A549 (cell line): ENCODE measurements at places on chromosomes 4 and X. TPM values are rescaled to one million over a fixed set of nuclear protein-coding genes. Genes with fewer than 3 reads are reported as not detected.

The XK gene
- 0.32 to 0.47 TPM (median 0.34 TPM) in 3 replicates for polyA plus RNA-seq

- no peak for DNase-seq
Measured at GRCh38 chr4:168408620-168409019, 71.7 kb downstream of the DDX60L start.

DNA sequence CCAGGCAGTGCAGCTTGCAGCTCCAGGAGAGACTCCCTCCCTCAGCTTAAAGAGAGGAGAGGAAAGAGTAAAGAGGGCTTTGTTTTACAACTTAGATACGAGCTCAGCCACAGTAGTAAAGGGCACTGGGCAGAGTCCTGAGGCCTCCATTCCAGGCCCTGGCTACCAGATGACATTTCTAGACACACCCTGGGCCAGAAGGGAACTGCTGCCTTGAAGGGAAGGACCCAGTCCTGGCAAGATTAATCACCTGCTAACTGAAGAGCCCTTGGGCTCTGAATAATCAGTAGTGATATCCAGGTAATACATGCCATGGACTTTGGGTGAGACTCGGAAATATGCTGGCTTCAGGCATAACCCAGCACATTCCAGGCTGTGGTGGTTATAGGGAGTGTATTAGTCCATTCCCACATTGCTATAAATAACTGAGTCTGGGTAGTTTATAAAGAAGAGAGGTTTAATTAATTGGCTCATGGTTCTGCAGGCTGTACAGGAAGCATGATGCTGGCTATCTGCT is 15.3 kb upstream of the SLC16A2 start:
- DNase-seq: no peak

DNA sequence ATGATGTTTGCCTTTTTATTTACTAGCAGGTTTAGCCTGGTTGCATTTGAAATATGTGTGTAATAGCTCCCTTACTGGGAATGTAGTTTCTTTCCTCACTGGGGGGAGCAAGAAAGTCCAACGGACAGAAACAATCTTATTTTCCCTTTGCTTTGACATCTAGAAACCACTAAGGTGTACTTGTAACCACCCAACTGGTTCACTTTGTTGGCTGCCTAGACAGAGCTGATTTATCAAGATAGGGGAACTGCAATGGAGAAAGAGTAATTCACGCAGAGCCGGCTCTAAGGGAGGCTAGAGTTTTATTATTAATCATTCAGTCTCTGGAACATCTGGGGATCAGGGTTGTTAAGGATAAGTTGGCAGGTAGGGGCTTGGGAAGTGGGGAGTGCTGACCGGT is 30.3 kb downstream of the XG start:
- DNase-seq: no peak

DNA sequence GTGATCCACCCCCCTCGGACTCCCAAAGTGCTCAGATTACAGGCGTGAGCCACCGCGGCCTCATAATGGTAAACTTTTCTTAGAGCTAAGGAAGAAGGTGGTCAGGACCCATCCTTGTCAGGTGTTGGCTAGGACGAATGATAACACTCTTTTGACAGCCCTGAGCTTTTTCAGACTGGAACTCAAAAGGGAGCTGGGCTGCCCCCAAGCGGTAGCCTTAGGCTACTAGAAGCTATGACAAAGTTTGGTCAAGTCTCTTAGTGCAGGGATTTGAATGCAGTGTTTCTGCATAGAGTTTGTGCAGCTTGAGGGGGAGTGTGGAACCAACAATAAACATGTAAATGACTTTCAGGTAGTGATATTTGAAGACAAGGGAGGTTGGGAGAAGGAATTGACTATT is 11.8 kb upstream of the HSD17B10 start:
- peak; percentile 28 for DNase-seq

The F8A2 gene
- not detected in 3 replicates for polyA plus RNA-seq

DNA sequence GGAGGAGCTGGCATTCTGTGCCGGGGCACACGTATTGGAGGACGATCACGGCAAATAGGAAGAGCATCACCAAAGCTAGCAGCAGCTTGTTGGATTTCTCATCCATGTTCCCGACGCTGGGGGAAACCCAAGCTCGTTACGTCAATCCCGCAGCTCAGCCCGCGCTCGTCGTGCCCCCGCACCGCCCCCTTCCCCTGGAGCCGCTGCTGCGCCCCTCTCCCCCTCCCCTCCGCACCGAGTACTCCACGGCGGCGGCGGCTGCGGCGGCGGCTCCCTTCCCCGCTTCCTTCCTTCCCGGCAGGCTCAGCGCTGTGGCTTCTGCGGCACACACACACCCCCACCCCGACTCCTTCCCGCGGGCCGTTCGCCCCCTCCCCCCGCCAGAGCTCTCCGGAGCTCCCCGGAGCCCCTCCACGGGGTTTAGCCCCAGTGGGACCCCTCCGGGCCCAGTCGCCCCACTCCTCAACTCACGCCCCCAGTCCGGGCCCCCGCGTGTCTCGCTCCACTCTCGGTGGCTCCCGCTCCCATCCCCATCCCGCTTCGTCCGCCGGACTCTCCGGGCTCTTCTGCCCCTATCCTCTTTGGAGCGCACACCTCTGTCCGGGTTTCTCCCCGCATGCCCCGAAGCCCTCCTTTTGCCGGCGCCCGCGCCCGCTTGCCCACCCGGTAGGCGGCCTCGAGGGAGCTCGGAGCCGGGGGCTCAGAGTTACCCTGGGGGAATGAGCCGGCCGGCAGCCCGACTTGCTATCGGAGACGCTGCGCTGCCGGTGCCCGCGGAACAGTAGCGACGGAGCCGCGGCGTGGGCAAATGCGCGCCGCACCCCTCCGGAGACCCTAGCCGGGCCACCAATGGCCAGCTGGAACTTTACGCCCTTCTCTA is 978 bp downstream of the HS6ST2 start:
- peak; percentile 6 for DNase-seq

The SPATA18 gene
- polyA plus RNA-seq: 4.3 to 5.3 TPM (median 4.4 TPM) in 3 replicates

DNA sequence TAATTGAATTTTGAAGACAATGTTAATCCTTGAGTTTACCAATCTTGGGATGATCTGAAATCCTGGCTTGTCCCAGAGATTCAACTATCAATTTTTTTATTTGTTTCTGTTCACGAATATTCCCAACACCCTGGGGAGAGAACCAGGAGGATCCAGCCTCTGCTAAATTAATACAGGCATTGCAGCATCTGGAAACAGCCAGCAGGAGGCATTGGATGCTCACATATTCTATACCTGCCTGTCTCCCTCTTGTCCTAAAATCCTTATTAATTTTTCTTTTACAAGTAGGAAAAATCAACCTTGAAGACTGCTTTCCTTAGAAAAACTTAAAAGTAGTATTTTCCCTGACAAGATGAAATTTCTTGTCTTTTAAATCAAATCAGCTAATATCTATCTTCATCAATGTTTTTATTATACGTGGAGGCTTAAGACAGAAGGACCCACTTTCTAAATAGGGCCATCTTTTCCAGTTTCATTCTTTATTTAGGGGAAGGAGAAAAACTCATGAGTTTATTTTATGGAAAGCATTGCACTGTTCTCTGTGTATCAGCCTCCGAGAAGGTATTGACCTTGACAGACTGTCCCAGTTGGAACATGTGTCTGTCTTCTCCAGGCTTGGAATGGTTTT is 102.4 kb downstream of the CLNK start:
- peak; percentile 8 for DNase-seq

DNA sequence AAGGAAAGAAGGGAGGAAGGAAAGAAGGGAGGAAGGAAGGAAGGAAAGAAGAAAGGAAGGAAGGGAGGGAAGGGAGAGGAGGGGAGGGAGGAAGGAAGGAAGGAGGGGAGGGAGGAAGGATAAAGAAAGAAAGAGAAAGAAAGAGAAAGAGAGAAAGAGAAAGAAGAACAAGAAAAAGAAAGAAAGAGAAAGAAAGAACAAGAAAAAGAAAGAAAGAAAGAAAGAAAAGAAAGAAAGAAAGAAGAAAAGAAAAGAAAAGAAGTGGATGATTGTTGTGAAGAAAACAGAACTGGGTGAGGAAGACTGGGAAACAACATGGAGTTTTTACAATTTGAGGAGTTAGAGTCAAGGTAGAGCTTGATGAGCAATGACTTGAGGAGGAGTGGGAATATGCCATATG is 78.0 kb downstream of the EIF4E start:
- no peak for DNase-seq

DNA sequence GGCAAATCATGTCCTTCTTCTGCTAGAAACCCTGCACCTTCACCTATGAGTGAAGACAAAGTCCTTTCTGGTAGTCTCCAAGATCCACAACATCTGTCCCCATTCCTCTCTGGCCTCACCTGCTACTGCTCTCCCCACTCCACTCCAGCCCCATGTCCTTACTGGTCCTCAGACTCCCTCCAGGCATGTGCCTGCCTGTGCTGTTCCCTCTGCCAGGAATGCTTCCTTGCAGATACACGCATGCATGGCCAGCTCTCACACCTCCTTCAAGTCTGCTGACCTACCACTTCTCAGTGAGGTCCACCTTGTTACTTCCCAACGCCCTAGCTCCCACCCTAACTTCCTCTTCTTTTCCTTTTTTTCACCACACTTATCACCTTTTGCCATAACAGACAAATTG is 18.1 kb downstream of the HMGB2 start:
- DNase-seq: no peak

- DNase-seq: no peak
Measured at GRCh38 chr4:15792974-15793373, 14.8 kb downstream of the CD38 start.

DNA sequence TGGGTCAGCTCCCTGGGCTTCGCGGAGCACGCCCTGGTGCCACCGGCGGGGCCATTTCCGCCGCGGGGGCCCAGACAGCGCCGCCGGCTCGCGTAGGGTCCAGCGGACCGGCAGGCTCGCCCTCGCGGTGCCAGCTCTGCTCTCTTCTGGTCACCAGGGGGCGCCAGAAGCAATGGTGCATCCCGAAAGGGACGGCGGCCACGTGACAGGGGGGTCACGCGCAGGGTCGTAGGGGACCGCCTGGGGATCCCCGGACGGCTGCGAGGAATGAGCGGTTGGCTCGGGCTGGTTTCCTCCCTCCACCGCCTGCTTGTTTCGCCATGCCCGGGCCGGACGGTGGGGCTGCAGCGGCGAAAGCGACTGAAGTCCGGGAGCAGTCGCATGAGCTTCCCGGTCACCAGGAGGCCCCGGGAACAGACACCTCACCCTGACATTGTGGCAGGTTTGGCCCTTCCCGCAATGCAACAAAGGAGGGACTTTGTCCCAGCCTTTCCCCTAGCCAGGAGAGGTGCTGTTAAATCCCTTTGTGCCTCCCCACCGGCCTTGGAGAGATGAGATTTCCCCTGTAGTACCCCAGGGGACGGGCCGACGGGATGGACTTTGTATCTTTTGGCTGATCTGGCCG is 15.8 kb downstream of the ZCCHC12 start:
- peak; percentile 74 for DNase-seq

The SLIT2 gene
- not detected in 3 replicates for polyA plus RNA-seq

GRCh38 chr4:3440011-3440410 is 1.8 kb upstream of the HGFAC start:
- DNase-seq: no peak

- DNase-seq: no peak
Measured at GRCh38 chr4:81652069-81652478, 180.4 kb upstream of the RASGEF1B start.

The SSX1 gene
- not detected in 3 replicates for polyA plus RNA-seq

The RWDD4 gene
- polyA plus RNA-seq: 18.7 to 20.1 TPM (median 20.1 TPM) in 3 replicates

The FBXL5 gene
- polyA plus RNA-seq: 44.2 to 46.7 TPM (median 44.2 TPM) in 3 replicates

DNA sequence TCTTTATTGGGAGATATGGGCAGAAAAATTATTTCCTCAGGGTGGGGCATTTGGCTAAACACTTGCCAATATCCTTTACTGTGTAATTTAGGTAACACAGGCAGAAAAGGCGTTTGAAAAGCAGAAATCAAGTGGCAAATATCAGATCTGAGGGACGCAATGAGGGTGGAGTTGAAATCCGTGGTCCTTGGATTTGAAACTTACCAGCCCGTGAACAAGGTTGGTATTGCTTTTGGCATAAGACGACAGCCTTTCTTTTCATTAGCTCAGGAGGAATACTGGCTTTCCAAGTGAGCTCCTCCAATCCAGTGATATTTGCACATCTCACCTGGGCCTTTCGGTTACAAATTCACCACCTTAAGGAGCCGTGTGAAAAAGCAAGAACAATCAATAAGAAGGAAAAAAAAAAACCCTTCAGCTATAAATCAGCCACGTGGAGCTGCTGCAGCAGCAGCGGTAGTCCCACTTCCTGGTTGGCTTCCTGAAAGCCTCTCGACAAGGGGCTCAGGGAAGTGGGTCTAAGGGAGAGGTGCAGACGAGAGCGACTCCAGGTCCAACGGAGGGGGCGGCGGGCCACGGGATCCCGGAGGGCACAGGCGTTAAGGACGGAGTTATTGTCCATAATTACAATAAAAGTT is 734 bp upstream of the GALNT7 start:
- DNase-seq: peak; percentile 67

The VSIG4 gene
- not detected in 3 replicates for polyA plus RNA-seq

The FGF13 gene
- polyA plus RNA-seq: not detected in 3 replicates

DNA sequence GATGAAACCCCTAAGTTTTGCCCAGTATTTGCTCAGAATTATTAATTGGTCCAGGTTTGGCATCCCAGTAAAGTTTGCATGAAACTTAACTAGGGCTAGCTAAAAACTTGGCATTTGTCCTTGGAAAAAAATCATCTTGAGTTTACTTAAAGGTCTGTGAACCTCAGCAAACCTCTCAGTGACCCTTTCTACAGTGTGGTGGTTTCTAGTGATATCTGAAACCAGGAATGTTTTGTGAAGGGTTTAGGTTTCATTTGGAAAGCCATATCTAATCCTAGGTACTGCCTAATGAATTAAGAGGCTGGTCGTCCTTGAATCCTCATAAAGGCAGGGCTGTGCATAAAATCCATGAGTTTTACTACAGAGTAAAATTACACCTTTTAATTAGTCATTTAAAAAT is 218.5 kb upstream of the ANKRD50 start:
- no peak for DNase-seq

- no peak for DNase-seq
Measured at GRCh38 chrX:16804923-16805464, 18.7 kb downstream of the TXLNG start.

The PAGE2B gene
- not detected in 3 replicates for polyA plus RNA-seq

DNA sequence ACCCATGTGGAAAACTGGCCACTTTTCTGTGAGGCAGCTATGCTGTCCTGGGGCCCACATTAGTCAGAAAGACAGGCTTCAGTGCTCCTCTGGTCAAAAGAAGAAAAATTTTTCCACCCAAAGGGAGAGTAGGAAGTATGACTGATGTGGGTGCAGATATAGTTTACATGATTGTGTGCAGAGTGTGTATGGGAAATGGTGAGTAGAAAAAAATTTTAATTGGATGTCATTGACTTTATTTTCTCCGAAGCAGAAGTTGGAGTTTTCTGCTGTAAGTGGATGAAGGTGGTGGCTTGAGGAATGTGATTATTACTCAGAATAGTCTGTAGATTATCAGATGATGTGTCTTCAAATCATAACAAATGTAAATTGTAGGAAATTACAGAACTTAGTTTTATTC is 241.5 kb upstream of the IGFBP7 start:
- no peak for DNase-seq

The NEIL3 gene
- polyA plus RNA-seq: 22.1 to 25.8 TPM (median 23.4 TPM) in 3 replicates

DNA sequence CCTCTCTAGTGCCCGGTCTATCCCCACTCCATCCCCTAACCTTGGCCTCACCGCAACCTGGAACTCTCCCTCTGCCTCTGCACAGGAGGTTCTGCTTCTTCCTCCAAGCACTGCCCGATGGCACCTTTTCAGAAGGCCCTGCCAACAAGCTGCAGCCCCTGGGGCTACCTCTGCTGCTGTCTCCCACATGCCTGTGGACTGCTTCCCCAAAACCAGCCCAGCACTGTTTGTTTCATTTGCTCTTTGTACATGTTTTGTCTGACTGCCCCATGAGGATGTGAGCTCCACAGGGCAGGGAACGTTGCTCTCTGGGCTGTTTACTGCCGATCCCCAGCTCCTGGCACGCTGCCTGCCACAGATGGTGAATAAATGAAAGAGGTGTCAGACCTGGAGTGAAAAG is 85.4 kb downstream of the INTS6L start:
- DNase-seq: no peak

GRCh38 chr4:48813964-48814363 is 16.9 kb upstream of the OCIAD1 start:
- no peak for DNase-seq

GRCh38 chr4:110619463-110620247 is 3.2 kb downstream of the PITX2 start:
- no peak for DNase-seq
